ENCODE measurements at places on chromosomes 2 and 18. TPM values are rescaled to one million over a fixed set of nuclear protein-coding genes. Genes with fewer than 3 reads are reported as not detected.

Gene DSC3
- total RNA-seq: 140 TPM

Gene INHBB
- total RNA-seq: not detected

Gene RTP5
- total RNA-seq: not detected

Gene KCNE4
- total RNA-seq: 0.14 TPM

Gene NHEJ1
- total RNA-seq: 13.8 TPM

Gene SNED1
- not detected for total RNA-seq

Gene ANKRD30B
- not detected for total RNA-seq

Gene PTPRM
- total RNA-seq: 8.4 TPM

Gene EPB41L5
- total RNA-seq: 15.2 TPM

Gene PROKR1
- not detected for total RNA-seq

Gene GAD1
- total RNA-seq: 1.4 TPM

Gene CCDC93
- total RNA-seq: 16.8 TPM

Gene C1QL2
- total RNA-seq: not detected

Gene GLI2
- total RNA-seq: 0.44 TPM

Gene PARD3B
- total RNA-seq: 1.5 TPM

Gene IL36A
- total RNA-seq: not detected

Gene PLGLB2
- 0.24 TPM for total RNA-seq

Gene CD207
- total RNA-seq: not detected

Gene SULT6B1
- total RNA-seq: not detected

Gene ABCG8
- total RNA-seq: not detected

Gene FEZ2
- 43.1 TPM for total RNA-seq

Gene MYL1
- not detected for total RNA-seq

Measured in foreskin keratinocyte (primary cell).